ENCODE measurements at places on chromosomes 13 and 19.

DNA sequence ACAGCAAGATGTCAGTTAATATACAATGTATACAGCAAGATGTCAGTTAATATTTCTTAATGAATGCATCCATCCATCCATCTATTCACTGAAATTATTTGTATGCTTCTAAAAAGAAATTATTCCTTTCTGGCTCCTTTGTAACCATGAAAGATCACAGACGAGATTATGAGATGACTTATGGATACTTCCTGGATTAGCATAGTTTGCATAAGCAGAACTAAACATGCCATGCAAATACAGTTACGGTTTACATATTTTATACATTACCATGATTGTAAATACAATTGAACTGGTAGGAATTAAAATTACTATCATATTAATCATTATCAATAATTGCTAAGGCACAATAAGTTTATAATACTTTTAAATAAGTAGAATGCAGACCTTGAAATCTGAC, 32.7 kb downstream of the NALCN start:
- no peak for DNase-seq

DNA sequence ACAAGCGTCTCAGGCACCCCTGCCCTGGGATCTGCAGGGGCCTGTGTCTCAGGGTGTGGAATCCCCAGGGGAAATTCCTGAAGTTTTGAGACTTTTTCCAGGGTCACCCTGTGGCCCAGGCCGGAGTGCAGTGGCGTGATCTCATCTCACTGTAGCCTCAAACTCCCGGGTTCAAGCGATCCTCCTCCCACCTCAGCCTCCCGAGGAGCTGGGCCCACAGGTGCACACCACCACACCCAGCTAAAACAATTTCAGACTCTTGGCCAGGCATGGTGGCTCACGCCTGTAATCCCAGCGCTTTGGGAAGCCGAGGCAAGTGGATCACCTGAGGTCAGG, 4.0 kb downstream of the CAPN12 start:
- DNase-seq = no peak

DNA sequence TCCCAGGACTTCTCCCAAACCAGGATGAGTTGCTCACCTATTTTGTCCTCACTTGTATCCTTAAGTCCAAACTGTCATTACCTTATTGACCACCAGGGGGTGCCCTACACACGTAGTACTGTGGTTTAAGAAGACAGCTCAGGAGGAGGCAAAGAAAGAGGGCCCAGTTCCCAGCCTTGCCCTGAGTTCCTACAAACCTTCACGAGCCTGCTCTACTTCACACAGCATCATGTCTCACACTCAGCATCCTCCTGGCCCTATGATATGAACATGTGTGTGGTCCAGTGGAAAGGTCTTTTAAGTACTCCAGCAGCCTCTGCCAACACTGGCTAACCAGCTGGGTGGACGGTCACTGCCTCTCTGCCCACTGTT, 8.1 kb upstream of the ZNF784 start:
- no peak for DNase-seq

- no peak for DNase-seq
Measured at GRCh38 chr13:92122186-92122853, 723.9 kb downstream of the GPC5 start.

GRCh38 chr19:35246466-35247092, 2.2 kb upstream of the LSR start:
- no peak for DNase-seq

GRCh38 chr19:35511337-35511736, 2.1 kb downstream of the DMKN start:
- no peak for DNase-seq

- no peak for DNase-seq
Measured at GRCh38 chr19:44643605-44644401, at the start of gene PVR. TSS of gene PVR (plus strand) at chr19:44643910. CDS start at chr19:44644097, 187 bp downstream.

DNA sequence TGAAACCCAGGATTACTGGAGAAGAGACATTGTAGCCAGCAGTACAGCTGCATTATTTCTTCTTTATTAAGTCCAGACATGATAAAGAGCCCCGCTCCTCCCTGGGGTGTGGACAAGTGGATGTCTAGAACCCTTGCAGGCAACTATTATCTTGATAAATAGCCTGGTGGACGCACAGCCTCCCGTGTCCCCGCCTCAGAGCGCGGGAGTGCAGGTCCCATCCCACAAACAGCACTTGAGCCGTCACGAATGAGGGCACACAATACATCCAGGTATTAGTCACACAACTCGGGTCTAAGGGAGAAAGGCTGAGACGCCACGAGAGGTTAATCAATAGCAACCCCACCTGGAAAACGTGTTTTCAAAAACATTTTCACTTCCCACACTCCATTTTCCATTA, 213.2 kb upstream of the SOX1 start:
- DNase-seq = no peak

DNA sequence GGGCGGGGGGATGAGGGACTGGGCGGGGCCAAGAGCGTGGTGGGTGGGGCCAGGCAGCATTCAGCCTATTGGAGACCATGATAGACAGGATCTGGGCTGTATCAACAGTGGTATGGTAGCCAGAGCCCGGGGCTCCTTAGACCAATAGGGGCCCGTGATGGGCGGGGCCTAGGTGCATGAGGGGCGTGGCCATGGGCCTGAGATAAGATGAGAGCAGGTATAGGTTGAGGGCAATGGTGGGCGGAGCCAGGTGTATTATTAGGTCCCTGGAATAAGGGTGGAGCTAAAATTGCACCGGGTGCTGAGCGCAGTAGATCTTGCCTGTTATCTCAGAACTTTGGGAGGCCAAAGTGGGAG, 5.3 kb downstream of the ABCA7 start:
- DNase-seq = no peak

GRCh38 chr13:36888645-36889044, 31.4 kb downstream of the SMAD9 start:
- DNase-seq = no peak

GRCh38 chr13:44302940-44303575, 70.6 kb upstream of the SERP2 start:
- no peak for DNase-seq

DNA sequence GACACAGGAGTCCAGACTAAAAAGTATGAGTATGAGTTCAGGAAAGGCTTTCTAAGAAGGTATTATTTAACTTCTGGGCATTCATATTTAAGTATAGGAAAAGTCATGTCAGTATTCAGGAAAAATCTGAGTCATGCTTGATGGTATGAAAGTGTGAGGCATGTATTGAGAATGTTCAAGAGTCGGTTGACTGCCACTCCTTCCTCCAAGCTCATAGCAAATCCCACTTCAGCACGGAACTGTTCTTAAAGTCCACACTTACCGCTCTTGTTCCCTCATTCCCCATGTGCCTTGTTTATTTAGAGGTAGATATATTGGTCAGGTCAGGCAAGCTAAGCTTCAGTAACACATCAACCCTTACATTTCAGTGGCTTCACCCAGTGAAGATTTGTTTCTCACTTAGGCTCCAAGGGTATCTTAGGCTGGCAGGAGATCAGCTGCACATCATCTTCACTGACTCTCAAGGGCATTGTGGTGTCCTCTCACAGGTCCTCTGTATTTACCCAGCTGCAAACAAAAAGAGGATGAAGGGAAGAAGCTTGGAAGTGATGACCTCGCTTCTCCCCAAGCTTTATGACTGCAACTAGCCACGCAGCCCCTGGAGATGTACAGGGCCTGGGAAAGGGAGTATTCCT, 1189.2 kb downstream of the EFNB2 start:
- no peak for DNase-seq

DNA sequence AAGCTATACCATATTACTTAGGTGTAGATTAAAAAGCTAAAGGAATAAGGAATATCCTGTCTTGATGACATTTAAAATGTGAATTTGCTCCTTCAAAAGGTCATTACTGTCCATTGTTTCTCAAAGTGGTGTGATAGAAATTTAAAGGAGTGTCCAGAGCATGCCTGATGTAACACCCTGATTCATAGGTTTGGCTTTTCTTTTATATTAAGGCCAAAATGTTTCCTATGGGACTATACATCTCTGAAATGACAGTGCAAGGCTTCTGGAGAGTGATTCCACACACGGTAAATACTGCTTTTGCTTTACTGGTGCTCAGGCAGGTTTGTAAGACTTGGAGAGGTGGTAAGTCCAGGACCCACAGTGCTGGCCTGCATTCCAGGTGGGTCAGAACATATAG, 289.9 kb downstream of the RFC3 start:
- no peak for DNase-seq

DNA sequence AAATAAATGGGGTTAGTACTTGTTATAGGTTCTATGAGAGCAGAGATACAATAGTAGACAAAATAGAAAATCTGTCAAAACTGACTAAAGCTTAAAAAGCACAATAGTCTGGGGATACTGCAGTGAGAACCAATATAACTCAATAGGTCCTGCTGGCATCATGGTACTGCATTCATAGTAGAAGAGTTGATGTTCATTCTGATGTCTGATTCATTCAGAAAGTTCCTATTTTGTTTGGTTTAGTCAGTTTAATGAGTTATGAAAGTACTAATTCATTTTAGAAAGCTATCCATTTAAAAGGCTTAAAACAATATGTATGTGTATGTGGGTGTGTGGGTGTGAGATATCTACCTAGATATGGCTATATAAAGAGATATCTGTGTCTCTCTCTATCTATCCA, 152.8 kb downstream of the LHFPL6 start:
- DNase-seq = no peak

GRCh38 chr19:40256512-40256911, 28.6 kb downstream of the AKT2 start:
- DNase-seq = no peak

- no peak for DNase-seq
Measured at GRCh38 chr13:49435992-49436391, 7.9 kb downstream of the CAB39L start.

All from stimulated activated CD8-positive, alpha-beta memory T cell treated with anti-CD3 and anti-CD28 coated beads, Interleukin-4, amount 100 ng/mL, for 4 hours (primary cell).